ENCODE measurements at places on chromosomes 11 and 22. TPM values are rescaled to one million over a fixed set of nuclear protein-coding genes. Genes with fewer than 3 reads are reported as not detected.

DNA sequence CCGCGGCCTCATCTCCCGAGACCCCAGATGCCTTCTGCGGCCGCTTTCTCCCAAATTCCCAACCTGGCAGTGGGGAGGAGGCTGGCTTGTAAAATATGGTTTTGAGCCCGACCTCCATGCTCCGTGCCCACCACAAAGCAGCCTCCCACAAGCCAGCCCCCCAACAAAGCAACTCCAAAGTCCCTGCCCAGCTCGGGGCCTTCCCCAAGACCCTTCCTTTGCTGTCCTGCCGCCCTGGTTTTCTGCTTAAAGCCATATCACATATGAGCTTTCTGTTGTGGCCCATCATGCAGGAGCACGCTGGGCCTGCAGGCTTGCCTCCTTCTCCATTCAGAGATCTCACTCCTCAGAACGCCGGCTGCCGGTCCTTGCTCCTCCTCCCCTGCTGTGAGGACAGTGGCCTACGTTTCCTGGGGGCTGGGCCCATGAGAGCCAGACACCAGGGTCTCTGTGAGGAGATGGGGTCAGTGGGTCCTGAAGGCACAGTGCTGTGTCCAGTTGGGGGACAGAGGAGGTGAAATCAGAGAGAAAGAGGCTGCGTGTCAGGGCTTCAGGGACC lies 680.0 kb downstream of the BRD1 start:
- no peak for DNase-seq

GRCh38 chr11:99706848-99707247 lies 686.1 kb downstream of the CNTN5 start:
- no peak for DNase-seq

DNA sequence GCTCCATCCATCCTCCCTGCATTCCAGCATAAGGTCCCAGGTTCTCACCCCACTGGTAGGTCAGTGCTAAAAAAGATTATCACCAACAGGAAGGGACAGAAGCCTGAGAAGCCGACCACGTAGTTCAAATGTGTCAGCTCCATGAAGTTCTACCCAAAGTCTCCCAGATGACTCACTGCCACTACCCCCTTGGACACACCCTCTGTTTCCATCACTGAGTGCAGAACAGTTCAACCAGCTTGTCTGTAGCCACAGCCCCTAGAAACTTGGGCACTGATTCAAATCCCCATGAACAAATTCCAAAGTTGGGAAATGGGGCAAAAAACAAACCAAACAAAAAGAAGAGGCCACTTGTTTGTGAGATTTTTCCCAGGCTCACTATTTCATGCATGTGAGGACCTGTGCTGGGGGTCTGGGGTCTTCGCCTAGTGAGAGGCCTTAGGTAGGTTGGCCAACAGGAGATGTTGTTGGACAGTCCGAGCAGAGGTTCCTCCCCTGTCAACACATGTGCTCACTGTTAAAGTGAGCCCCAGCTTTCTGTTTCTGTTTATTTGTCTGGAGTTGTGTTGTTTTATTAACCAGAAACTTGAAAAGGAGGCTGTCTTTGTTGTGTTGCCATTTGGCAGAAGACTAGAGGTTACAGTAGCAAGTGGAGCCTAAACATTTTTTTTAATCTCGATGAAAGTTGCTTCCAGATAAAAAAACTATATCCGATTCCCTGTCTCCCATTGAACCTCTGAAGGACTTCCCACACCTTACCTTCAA lies 24.2 kb upstream of the FLI1 start:
- no peak for DNase-seq

GRCh38 chr22:28143241-28143865 lies 224.3 kb upstream of the PITPNB start:
- DNase-seq = no peak

- DNase-seq = no peak
Observed at GRCh38 chr22:28736301-28737155, 5.1 kb downstream of the CHEK2 start.

DNA sequence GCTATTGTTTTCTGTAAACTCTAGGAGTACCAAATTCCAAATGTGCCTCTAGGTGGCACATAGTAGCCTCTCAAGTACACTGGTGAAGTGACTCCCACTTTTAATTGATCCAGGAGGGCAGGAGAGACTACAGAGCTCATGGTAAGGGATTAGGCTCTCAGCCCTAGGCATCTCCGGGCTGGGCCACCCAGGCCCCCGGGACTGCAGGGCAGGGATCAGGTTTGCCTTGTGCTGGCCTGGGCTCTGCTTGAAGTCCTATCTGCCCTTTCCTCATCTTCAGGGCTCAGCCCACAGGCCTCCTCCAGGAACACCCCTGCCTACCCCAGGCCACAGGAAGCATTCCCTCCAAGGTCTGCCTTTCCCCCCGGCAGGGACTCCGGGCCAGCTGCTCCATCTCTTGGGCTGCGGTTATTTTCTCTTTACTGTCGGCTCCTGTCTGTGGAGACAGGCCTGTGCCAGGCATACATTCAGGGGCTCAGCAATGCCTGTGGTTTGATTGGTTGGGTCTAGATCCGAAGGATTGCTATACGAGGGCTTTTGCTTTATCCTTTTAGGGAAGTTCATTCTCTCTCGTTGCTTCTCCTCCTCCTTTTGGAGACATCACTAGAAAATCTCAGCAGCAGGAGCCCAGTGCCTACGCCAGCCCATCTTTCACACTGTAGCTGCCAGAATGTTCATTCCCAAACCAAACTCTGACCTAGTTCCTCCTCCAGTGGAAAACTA lies 32.8 kb downstream of the PARVA start:
- no peak for DNase-seq

GRCh38 chr11:76129729-76130128 lies 76.6 kb downstream of the WNT11 start:
- DNase-seq = no peak

GRCh38 chr11:64705501-64705900 lies 17.5 kb downstream of the NRXN2 start:
- DNase-seq = no peak

GRCh38 chr11:27388001-27388400 lies 25.0 kb upstream of the CCDC34 start:
- no peak for DNase-seq

DNA sequence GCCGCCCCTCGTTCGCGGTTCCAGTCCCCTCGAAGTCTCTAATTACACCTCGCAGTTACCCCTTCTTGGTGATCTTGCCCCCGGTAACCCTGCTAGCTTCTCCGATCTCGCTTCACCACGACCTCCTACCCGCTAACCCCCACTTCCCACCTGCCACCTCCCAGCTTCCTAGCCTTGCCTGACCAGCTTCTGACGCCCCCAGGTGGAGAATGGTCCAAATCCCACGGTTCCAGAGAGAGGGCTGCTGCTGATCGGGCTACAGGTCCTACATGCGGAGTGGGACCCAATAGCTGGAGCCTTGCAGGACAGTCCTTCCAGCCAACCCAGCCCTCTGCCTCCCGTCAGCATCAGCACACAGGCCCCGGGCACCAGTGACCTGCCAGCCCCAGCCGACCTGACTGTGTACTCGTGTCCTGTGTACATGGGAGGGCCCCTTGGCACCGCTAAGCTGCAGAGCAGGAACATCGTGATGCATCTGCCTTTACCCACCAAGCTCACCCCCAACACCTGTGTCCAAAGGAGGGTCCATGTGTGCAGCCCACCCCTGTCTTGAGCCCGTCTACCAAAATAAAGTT lies 31.9 kb downstream of the RRP8 start:
- no peak for DNase-seq

- DNase-seq = no peak
Observed at GRCh38 chr11:124108156-124108555, 7.1 kb upstream of the VWA5A start.

GRCh38 chr11:18066626-18067025 lies 20.6 kb upstream of the TPH1 start:
- DNase-seq = no peak

DNA sequence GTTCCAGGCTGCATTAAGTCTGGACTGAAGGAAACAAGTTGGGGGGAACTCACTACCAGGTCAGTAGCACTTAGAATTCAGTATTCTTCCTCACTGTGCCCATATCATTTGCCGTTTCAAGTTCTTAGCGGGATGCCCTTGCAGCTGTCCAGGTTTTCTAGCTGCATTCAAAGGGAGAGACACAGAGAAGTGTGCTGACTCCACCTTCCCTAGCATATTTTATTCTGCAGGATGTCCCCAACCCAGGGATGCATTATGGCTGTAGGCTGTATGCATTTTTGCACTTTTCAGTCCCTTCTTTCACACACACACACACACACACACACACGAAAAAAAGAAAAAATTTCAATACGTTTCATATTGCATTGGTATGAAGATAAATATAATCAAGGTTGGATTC lies 35.8 kb upstream of the MAPK1 start:
- DNase-seq = no peak

MS4A6A gene
- 1.2 TPM for polyA plus RNA-seq

OSBP gene
- polyA plus RNA-seq = 34.8 TPM

SLC5A4 gene
- not detected for polyA plus RNA-seq

IGLL1 gene
- polyA plus RNA-seq = not detected

OSBP2 gene
- 0.75 TPM for polyA plus RNA-seq

OR51E1 gene
- not detected for polyA plus RNA-seq

OPCML gene
- not detected for polyA plus RNA-seq

SCGB1D2 gene
- polyA plus RNA-seq = not detected
